ENCODE measurements at places on chromosomes 2 and 18.

DNA sequence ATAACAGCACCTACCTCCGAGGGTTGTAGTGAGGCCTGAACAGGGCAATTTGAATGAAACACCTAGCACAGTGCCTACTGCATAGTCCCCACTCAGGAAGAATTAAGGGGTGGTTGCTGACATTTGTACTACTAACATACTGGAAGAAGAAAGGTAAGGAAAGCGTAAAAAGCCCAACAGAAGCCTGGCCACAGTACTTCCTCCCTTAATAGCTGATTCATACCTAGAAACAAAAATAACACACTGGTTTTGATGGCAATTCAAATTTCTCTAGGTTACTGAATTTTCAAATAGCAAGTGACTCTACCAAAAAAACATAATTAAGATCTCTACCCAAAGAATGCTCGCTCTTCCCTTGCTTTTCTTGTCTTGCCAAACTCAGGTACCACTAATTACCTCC is 16.2 kb downstream of the SUCLG1 start:
- DNase-seq = no peak

GRCh38 chr18:55141318-55141717 is 182.1 kb upstream of the CCDC68 start:
- DNase-seq = no peak

GRCh38 chr2:169438466-169439072 is 40.7 kb upstream of the BBS5 start:
- DNase-seq = no peak

DNA sequence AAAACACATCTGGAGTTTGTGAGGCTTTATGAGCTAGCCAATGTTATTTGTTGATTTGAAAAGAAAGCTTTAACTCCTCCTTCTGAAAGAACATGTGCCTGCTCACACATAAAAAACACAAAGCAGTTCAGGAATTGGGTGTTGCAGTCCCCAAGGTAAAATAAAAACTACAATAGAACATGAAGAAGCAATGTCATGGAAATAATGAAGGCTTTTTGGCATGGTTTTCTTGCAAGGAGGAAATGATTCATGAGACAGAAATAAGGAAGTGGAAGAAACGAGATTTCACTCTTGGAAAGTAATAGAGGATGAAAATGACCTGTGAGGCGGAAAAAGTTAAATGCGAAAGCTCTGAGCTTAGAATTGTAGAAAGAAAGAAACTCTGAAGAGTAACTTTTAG is 81.1 kb downstream of the TRIB2 start:
- no peak for DNase-seq

DNA sequence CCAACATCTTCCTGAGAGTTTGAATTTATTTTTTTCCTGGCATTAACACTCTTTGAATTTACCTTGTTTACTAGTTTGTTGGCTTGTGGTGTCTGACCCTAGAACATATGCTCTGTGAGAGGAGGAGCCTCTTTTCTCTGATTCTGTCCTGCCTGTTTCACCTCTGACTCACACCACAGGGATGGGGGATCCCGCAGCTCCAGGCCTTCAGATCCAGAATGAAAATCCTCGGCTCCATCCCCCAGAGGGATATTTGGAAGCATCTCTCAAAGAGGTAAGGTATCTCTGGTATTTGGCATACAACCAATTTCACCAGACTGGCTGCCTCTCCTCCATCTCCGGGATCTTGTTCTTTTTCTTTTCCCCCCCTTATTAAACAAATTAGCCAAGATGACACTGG is 104.7 kb downstream of the GPR39 start:
- DNase-seq = no peak

GRCh38 chr18:21831413-21831831 is 90.8 kb downstream of the MIB1 start:
- no peak for DNase-seq

DNA sequence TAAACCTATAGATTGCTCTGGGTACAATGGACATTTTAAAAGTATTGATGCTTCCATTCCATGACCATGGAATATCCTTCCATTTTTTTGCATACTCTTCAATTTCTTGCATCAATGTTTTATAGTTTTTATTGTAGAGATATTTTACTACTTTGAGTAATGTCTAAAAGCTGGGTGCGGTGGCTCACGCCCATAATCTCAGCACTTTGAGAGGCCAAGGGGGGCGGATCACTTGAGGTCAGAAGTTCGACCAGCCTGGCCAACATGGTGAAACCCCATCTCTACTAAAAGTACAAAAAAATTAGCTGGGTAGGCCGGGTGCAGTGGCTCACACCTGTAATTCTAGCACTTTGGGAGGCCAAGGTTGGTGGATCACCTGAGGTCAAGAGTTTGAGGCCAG is 88.5 kb downstream of the TLK1 start:
- DNase-seq = no peak

GRCh38 chr2:40087434-40087833 is 308.4 kb upstream of the THUMPD2 start:
- no peak for DNase-seq

GRCh38 chr2:61493523-61493942 is 22.6 kb upstream of the USP34 start:
- no peak for DNase-seq

GRCh38 chr2:74149247-74149525 is 1.5 kb upstream of the BOLA3 start:
- no peak for DNase-seq

DNA sequence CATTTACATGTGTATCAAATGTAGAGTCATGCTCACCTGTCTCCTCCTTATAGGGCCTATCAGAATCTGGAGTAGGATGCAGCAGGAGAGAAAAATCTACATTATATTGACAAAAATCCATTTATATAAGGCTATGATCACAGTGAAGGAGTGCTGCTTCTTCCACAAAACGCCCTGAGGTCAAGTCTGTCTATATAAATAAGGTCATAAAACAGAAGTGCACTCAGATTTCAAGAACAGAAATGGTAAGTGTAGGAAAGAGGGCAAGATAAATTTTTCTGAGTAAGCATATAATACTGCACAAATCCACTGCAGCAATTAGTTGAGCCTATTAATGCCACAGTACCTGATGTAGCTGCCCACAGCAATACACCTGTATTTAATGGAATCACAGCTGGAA is 51.8 kb downstream of the COL5A2 start:
- no peak for DNase-seq

DNA sequence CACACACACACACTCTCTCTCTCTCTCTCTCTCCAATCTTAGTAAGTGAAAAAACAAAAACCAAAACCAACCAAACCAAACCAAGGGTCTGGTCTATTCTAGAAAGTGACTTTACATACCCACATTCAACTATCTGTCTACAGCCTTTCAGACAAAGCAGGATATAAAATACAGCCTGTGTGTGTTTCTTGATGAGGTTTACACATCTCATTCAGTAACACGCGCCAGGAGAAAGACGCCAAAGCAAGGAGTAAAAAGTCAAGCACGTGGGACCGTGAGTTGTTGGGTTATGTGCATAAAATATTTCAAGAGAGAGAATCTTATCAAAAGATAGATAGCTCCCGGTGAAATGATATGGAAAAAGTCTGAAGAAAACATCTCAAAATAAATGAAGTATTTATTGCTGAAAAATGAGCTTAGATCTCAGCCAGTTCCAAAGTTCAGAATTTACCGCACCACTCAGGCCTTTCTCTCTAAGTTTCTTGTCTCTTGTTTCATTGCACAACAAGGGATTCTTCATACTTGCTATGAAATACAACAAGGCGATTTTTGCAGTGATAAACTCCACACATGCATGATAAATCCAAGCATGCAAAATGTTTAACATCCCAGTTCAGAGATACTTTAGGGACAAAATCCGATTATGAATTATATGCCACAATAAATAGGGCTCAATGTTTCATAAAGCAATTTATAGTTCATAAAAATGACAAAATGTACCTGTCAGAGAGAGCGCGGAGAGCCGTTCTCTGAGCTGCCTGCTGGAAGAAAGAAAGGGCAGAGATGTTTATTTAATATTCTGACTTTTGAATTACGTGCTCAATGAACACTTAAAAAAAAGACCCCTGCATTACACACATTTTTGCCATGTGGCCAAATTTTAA is 159.3 kb upstream of the REV1 start:
- no peak for DNase-seq

DNA sequence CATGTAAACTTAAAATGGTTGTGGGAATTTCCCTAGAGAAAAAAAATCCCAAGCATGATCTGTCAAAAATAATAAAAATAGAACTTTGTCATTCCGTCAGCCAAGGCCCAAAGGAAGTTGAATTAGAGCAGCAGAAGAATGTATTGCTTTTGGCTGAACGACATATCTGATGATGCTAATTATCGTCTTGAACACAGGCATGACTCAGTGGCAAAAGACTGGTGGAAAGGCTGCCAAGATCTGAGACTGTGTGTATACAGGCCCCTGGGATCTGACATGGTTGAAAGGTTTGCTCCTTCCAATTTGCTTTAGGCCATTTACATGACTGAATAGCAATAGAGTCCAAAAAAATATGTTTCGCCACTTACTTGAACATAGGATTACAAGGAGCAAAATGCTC is 1057.1 kb upstream of the CRIM1 start:
- DNase-seq = no peak

DNA sequence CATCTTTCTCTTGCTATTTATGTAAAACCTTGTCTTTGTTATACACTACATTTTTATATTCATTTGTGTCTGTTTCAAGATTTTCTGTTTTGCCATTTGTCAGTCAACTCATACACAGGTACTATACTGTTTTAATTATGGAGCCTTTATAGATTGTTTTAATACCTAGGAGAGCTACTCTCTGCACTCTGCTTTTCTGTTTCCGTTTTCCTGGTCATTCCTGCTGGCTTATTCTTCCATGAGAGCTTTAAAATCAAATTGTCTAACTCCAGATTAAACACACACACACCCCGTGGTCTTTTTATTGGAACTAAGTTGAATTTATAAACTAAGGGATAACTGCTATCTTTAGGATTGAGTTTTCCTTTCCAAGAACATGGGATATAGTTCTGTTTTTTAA is 161.2 kb downstream of the RTN4 start:
- DNase-seq = no peak

DNA sequence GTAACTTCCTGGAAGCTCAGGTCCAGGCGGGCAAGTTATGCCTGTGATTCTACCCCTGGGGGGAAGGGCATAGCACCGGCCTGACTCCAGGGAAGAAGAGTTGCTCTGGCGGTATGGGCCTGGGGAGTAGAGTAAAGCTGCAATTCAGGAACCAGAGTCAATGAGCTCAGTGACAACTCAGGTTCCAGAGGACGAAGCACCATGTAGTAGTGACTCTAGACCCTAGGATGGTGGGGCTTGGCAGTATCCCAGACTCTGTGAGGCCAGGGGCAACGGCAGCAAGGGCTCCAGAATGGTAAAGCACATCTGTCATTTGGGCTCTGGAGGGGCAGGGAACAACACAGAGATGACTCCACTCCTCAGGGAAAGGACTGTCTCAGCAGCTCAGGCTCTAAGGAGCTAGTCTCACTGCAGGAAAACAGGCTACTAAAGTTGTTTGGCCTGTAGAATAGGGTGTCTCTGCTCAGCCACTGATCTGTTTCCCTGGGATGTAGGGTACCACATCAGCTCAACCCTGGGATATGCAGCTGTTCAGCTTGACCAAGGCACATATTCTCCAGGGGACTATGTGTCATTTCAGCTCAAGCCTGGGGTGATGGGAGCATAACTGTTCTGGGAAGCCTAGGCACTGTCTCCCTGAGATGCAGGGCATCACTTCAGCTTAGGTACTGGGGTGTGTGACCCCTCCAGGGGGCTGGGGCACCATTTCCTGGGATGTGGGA is 36.2 kb upstream of the RHOB start:
- DNase-seq = no peak

- DNase-seq = no peak
Measured at GRCh38 chr18:61823595-61823994, 69.2 kb downstream of the RNF152 start.

DNA sequence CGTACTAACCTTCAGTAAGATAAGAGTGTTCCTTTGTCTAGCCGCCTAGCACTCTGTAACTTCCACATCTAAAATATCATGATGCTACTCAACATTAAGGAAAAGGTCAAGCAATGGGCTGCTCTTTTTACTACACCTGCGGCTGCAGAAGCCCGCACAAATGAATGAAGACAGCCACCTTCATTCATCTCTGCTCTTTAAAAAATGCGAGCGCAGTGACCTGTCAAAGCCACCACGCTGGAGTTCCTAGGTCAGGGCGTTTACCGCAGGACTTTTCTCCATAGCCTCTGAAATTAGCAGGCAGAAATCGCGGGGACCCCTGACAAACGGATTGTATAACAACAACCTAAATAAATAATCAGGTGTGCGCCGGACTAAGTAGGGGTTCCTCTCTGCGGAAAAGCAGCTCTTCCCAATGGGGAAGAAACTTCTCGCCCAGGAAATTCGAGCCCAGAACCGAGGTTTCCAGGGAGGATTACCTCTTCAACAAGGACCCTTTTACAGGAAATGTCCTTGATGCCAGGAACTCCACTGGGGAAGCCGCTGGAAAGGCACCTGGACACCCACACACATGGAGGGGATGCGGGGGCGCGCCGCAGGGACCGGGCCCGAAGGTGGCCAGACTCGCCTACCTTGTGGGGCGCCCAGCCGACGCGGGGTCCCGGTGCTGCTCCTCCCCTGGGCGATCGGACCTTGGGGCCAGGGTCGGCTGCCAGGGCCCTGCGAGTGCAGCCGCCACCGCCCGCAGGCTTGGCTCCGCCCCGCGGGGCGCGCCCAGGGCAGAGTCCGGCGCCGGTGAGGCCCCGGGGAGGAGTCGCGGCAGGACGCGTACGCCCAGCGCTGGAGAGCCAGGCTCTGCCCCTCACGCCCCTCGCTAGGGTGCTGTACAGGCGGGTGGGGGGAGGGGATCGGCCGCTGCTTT is at the start of gene CCDC68:
Gene CCDC68 (minus strand): TSS at position 758 of the 922 bp plus-strand sequence. CDS start 16,670 bp downstream, outside the sequence.
- no peak for DNase-seq

- DNase-seq = no peak
Measured at GRCh38 chr2:142980246-142981068, 103.0 kb downstream of the KYNU start.

GRCh38 chr2:177175917-177176668 is 36.5 kb upstream of the HNRNPA3 start:
- no peak for DNase-seq

DNA sequence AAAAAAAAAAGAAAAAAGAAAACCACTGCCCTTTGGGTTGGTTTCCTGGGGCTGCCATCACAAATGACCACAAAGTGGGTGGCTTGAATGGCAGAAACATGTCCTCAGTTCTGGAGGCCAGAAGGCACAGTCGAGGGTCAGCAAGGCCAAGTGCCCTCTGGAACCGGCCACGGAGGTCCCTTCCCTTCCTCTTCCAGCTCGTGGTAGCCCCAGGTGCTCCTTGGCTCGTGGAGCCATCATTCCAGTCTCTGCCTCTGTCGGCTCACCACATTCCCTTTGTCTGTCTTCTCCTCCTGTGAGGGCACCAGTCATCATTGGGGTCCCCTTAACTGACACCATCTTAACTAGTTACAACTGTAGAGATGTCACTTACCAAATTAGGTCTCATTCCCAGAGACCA is 8.5 kb upstream of the NFATC1 start:
- DNase-seq = no peak

Measured in stimulated activated CD4-positive, alpha-beta T cell treated with anti-CD3 and anti-CD28 coated beads, Interleukin-1b, Interleukin-23, amount 100 ng/mL, for 1 hour (primary cell).